ENCODE measurements at places on chromosomes 5 and 9.

- DNase-seq: no peak
Observed at GRCh38 chr9:31776471-31776870, 608.0 kb upstream of the ACO1 start.

DNA sequence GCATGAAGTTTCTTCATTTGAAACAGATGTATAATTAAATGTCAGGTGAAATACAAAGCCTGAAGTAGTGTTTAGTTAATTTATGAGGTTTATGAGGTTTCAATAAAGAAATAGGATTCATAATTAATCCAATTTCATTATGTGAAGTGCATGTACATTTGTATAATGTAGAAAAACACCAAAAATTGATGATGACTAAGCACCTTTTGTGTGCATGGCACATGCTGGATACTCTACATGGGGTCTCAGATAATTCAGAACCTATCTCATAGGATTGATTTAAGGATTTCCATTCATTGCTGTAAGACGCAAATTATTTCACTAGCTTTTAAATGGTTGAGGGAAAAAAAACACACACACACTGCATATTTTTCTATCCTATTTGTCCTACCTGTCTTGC lies 143.9 kb downstream of the ESM1 start:
- no peak for DNase-seq

- DNase-seq: no peak
Observed at GRCh38 chr9:136608348-136609159, 54.2 kb upstream of the EGFL7 start.

- no peak for DNase-seq
Observed at GRCh38 chr9:106931466-106931865, 68.5 kb downstream of the ZNF462 start.

- DNase-seq: no peak
Observed at GRCh38 chr5:15248731-15249130, 251.2 kb upstream of the FBXL7 start.

DNA sequence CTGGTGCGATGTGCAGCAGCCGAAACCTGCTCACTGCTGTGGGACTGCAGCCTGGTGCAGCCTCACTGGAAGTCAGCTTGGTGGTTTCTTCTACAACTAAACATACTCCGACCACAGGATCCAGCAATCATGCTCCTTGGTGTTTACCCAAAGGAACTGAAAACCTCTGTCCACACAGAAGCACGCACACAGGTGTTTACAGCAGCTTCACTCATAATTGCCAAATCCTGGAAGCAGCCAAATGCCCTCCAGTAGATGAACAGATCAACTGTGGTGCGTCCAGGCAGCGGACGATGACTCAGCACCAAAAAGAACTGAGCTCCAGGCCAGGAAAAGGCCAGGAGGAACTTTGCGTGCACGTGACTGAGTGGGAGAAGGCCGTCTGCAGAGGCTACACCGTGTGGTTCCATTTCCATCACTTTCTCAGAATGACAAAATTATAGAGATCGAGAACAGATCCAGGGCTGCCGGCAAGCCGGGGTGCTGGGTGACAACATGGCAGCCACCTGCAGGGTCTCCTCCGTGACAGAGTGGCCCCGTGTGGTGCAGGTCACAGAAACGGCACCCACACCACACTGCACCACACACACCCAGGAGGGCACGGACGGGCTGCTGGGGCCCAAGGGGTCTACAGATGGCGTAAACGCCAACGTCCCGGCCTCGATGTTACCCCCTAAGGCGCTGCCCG lies 23.1 kb upstream of the NSMF start:
- no peak for DNase-seq

DNA sequence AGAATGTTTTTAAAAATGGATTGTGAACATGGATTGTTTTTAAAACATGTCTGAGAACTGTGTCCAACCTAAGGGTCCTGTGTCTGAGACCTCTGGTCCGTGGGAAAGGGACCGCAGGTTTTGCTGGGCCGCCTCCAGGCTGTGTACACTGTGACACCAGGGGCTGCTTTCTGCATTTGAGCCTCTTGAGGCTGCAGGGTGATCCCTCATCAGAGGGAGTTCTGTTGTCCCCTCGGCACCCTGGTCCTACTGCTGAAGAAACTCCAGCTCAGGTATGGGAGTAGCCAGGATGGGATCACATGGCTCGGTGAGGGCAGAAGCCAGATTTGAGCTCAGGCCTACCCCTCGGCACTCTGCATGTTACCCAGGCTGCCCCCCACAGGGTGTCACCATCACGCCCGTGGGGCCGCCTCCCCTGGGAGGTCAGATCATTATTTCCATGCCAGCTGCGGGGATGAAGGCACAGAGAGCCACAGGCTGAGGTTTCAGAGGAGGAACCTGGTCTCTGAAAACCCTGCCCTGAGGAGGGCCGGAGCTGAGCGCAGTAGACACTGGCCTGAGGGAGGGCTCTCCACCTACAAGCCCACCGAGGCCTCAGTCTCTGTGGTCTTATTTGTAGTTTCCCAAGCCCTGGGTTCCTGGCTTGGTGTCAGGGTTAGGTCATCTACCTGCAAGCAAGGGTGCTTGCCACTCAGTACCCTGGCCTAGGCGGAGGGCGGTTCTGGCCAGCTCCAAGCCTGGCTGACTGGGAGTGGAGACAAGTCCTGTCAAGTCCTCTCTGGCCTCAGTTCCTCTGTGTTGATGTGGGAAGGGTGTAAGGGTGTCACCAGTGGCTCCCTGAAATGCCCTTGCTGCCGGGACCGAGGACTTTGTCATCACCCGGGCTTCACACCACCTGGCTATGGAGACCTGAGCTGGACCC lies 2.8 kb downstream of the PRR7 start:
- no peak for DNase-seq

- no peak for DNase-seq
Observed at GRCh38 chr9:77375956-77376532, 198.7 kb downstream of the VPS13A start.

DNA sequence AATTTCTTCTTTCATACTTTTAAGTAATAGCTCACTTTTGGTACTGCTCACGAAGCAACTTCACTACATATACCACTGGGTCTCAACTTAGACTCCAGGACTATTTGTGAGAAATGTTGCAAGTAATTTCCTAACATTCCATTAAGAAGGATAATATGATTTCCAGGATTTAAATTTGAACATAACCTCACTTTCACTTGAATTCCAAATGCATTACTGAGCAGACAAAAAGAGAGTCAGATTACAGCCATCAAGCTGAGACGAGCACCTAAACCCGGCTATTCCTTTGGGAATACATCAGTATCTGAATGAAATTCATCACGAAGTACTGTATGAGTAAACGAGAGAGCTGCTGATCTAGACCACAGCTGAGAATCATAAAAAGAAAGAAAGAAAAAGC lies 47.3 kb downstream of the LIFR start:
- DNase-seq: no peak

DNA sequence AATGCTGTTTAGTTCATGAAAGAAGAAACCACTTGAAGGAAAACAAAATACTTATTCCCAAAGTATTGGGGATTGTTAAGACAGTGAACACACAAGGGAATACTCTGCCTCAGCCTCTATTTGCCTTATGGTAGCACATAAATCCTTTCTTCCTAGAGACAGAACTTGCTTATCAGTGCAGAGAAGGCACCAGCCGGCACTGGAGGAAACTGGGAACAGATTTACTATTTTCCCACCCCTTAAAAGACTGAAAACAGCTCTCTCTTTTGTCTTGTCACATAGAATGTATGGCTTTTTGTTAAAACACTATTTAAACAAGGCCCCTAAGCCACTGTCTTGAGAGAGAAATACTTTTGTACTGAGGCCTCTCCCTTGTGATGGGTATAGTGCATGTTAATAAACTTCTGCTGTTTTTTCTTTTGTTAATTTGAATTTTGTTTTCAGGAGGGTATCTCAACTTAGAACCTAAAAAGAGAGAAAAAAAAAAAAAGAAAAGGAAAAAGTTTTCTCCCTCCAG lies 40.7 kb upstream of the EDIL3 start:
- no peak for DNase-seq

DNA sequence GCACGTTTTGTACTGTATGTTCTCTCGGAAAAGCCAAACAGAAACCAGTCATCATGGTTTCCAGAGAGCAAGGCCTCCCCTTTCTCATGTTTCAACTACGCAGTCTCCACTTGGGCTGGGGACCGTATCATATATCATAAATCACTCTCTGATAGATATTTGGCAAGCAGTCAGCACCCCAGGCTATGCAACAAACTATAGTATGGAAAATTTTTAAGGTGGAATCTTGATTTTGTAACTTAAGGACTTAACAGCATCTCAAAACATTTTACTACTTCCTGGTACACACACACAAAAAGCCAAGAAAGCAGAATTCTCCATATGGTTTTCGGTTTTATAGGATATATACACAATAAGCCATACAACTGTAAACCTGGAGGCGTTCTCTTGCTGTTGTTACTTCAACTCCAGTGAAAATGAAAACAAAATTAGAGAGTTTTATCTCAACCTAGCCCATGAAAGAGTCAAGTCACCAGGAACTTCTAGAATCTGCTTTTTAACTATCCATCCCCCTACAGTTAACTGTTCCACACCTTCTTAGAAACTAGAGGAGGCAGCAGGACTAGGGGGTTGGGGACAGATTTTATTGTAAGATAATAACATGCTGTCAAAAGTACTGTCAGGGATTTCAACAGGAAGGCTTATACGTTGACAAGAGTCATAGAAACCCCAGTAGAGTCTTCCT lies 283.4 kb downstream of the NFIB start:
- DNase-seq: no peak

DNA sequence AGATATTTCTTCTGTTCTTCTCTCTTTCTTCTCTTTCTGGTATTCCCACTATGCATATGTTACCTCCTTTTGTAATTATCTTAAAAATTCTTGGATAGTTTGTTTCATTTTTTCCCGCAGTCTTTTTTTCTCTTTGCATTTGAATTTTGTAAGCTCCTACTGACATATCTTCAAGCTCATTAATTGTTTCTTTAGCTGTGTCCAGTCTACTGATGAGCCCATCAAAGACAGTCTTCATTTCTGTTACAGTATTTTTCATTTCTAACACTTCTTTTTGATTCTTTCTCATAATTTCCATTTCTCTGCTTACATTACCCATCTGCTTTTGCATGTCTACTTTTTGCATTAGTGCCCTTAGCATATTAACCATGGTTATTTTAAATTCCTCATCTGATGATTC lies 44.7 kb upstream of the UNC5A start:
- DNase-seq: no peak

DNA sequence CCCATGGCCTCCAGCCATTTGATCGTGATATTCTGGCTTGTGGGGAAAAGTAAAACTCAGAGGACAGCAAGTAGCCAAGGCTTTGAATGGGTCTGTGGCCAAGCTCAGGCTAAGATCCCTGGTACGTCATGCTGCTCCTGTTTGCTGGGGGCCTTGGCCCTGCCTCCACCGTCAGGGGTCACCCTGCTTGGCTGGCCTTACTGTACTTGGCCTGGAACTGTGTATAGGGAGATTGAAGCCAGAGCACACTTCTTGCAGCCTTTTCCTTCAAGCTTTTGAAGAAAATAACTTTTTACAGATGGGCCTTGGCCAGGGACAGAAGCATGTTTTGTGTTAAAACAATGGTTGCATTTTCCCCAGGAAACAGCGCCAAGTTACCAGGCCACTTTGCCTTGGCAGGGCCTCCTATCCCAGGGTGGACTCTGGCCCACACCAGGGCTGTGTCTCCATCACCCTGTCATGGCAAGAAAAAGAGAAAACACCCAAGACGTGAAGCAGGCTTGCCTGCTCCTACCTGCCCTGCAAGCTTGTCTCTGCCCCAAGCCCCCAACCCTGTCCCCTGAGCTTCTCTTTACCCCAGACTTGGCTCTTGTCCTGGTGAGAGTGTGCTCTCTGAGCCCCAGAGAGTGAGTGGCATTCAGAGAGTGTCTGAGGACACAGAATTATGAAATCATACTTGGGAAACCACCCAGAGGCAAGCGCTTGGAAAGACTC lies 286.9 kb downstream of the GADD45G start:
- no peak for DNase-seq

GRCh38 chr5:152689250-152689711 lies 284.2 kb upstream of the NMUR2 start:
- DNase-seq: no peak

- no peak for DNase-seq
Observed at GRCh38 chr5:72472666-72473422, 34.4 kb downstream of the ZNF366 start.

- no peak for DNase-seq
Observed at GRCh38 chr9:38037981-38038306, 31.1 kb downstream of the SHB start.

DNA sequence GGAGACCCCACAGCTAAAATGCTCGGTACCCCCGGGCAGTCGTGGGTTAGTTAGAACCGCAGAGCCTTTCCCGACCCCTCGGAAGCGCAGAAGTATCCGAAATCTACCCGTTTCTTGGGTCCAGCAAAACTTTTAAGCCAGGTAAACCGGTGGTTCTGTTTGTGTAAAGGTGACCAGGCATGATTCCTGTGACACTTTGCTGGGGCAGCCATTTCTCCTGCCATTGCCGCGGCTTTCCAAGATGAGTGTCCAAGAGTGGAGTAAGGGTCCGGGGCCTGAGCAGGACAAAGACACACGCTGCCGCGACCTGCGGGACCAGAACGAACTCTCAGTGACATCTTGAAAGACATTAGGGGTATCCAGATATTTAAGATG lies 655 bp downstream of the MARVELD2 start:
- DNase-seq: no peak

DNA sequence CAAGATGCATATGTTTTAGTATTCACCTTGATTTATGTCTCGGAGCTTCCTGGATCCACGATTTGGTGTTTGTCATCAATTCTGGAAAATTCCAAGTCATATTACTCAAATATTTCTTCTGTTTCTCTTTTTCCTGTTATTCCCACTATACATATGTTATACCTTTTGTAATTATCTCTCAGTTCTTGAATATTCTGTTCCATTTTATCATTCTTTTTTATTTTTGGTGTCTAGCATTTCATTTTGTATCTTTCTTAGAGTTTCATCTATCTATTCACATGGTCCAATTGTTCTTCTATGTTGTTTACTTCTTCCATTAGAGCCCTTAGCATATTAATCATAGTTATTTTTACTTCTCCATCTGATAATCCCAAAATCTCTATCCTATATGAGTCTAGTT lies 637.8 kb upstream of the GRAMD2B start:
- DNase-seq: no peak

- DNase-seq: no peak
Observed at GRCh38 chr5:17276445-17276844, 59.0 kb downstream of the BASP1 start.

- DNase-seq: no peak
Observed at GRCh38 chr5:118808441-118808840, 179.9 kb downstream of the DTWD2 start.

DNA sequence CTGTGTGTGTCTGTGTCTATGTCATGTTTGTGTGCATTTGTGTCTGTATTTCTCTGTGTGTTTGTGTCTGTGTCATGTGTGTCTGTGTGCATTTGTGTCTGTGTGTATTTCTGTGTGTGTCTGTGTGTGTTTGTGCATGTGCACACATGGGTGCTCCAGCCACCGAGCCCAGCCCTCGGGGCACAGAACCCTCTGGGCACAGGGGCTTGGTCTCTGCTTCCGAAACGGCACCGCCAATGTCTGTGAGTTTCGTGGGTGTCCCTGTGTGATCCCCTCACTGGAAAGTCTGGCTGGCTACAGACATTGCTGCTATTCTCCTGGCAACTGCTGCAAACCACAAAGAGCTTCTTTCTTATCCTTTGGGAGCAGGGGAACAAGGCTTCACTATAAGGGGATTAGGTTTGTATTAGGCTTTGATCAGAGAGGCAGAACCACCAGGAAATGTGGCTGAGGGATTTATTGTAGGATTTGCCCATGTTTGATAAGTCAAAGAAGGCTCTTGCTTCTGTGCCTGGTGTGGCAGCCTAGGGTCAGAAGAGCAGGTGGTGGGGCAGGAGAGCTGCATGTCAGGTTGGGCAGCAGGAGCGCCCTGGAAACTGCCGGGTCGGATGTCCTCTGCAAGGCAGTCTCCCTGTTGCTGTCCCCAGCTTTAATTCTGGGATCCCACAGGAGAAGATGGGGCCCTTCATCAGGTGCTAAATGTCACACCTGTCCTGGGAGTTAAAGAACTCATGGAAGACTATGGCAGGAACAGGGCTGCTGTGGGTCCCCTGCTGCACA lies 39.6 kb upstream of the FCN1 start:
- no peak for DNase-seq

All from stimulated activated CD4-positive, alpha-beta T cell treated with anti-CD3 and anti-CD28 coated beads, Interleukin-1b, Interleukin-23, amount 100 ng/mL, for 24 hours (primary cell).